GM12892 (cell line): ENCODE measurements at places on chromosomes 1 and 21.

DNA sequence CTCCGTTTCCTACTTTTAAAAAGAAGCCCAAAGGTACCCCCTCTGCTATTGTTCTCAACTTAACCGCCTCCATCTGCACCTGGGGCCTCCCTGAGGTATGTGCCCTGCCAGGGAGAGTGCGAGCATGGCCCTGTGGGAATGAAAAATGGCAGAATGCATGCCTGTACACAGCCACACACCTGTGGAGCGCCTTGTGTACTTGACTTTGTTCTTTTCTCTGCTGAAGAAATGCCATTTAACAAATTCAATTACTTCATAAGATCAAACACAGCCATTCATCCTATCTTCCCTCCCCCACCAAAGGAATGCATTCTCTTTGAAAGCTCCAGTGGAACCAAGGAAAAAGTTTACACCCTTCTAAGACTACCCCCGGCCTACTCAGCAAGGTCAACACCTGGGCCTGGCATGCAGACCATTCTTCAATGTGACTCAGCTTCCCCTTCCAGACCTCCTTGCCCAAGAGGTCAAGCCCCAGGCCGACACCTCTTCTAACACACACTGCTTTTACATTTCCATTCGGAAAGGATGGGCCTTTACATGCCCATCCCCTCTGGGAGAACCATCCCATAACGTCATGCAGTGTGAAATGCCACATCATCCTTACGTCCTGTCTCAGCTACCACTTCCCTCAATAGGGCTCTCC lies 123.7 kb downstream of the SMYD2 start:
- no peak for DNase-seq

- no peak for DNase-seq
Observed at GRCh38 chr1:156160743-156161171, 7.4 kb downstream of the SEMA4A start.

DNA sequence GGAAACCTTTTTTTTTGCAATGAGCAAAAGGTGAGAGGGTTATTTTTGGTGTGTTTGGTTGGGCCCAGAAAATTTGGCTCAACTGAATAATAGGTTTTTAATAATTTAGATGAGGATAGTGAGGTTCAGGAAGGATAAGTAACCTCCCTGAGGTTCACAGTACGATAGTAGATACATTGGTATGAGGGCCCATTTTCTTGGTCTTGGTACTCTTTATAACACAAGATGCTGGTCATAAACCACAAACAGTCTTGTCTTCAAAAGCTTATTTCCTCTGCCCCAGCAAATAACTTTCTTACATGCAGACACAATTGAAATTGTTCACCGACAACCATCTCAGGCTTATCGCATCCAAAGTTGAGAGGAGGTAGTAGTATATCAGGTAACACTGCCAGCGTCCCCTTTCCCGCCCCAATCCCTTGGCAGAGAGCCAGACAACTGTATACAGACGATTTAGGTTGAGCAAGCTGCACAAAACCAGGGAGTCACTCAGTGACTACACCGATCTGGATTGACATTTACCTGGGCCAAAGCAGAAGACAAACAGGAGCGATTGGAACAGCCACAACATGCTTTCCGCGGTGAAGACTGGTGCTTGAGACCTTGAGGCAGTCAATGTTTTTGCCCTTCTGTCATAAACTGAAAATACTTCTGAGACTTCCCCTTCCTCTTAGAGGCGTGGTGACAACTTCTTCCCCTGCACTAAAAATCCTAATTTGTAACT lies at the start of gene SLAMF6:
TSS of gene SLAMF6 (minus strand) at position 634 of the 724 bp plus-strand sequence. CDS start at position 571, 63 bp downstream.
- no peak for DNase-seq

GRCh38 chr21:41166884-41167283 lies 1.1 kb upstream of the BACE2 start:
- DNase-seq: no peak

- no peak for DNase-seq
Observed at GRCh38 chr1:27476237-27476636, 13.7 kb downstream of the WASF2 start.

- no peak for DNase-seq
Observed at GRCh38 chr1:231630558-231631205, 4.1 kb downstream of the DISC1 start.

GRCh38 chr1:35554266-35555211 lies 2.7 kb downstream of the KIAA0319L start:
- DNase-seq: no peak

DNA sequence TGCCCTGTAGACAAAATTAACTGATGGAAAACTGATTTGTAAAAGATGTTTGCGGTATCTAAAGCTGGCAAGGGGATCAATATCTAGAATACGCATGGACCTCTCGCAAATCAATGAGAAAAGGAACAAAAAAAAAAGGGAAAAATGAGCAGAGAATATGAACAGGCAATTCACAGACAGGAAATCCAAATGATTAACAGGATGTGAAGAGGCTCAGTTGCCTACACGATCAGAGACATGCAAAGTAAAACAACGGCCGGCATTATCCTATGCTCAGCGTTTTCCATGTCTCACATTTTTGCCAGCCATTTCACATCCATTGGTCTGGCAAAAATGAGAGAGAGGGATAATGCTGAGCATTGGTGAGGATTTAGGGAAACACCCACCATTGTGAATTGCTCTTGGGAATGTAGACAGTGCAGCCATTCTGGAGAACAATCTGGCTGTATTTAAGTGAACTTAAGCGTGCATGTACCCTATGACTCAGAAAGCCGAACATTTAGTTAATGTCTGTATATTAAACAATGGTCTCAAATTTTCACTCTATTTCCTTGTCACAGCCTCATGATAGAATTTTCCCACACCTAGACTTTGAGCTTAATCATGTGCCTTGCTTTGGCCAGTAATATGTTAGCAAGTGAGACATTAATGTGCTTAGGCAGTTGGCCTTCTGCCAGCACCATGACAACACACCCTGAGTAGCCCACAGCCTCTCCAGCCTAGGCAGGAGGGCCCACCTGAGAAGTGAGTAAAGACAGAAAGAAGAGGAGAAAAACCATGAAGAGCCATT lies 61.0 kb upstream of the NBPF3 start:
- DNase-seq: no peak

GRCh38 chr1:160548183-160548582 lies 25.1 kb upstream of the SLAMF6 start:
- no peak for DNase-seq

DNA sequence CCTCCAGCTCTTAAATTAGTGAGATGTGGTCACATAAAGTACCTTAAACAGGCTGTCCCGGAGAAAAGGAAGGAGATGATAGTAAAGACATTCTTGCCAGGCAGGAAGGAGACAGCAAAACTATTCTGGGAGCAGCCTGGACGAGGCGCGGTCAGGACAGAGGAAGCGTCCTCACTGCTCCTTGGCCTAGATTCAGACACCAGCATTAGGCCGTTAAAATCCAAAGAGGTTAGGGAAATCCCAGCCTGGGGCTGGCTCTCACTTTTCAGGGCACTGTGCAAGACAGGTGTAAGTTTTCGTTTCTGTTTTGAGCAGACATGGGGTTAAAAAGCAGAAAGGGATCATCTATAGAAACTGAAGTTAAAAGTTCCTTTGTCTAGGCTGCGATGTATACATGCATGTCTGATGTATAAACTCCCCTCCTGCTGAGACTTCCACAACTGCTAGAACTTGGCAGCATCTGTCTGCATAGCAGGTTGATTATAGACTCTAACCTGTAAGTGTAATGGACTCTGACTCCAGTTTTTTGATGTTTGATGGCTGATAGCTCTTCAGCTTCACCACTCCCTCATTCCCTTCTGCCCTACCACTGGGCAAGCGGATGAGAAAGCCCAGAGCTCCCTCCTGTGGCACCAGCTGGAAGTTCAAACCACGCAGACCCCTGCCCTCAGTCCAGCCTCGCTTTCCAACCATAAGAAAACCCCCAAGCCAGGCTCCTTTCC lies 21.5 kb downstream of the STPG1 start:
- peak; percentile 51 for DNase-seq

GRCh38 chr1:240462766-240463395 lies 149.1 kb downstream of the GREM2 start:
- DNase-seq: no peak

DNA sequence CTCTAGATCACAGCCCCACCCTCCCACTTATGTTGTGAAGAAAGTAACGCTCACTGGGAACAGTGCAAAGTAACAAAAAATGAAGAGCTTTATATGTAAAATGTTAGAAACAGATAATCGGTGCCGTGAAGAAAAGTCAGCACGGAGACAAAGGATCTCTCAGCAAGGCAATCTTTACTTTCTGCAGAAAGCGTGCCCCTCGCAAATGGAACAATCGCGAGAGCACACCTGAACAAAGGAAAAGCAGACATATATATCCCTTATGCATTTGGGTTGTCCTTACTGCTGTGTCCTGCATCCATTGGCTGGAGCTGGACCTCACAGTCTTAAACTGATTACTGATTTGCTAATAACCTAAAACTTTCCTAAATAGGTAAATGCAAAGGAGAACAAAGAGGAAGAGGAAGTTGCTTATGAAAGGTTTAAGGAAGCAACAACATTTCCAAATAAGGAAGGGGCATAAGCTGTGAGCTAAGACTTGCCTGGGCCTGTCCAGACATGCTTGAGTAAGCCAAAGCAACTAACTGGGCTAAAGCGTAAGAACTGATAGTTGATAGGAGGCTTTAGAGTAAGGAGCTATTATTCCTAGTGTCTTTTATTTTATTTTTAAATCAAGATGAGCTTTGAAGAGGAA lies 89.7 kb downstream of the GTF2B start:
- DNase-seq: no peak

GRCh38 chr1:67431156-67431765 lies 1.1 kb upstream of the SERBP1 start:
- no peak for DNase-seq

DNA sequence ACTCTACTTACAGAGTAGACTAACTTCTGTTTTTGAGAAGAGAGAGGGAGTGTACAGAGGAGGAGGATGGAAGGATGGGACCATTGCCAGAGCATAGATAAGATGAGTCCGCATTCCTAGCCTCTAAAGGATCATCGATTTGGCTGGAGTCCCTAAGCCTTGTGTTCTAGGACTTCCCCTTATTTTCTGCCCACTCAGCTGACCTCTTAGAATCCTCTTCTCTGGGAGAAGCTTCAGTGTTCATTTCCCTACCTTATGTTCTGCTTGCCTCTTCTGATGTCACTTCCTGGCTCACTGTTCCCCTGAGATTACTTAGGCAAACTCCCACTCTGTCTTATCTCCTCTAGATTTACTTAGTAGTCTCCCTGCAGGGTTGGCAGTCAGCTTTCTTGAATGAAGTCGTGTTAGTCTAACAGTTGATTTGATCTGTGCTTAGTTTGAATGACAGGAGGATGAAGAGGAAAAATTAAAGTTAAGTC lies 156.7 kb downstream of the SYT2 start:
- no peak for DNase-seq

GRCh38 chr21:34796518-34797200 lies 127.9 kb downstream of the CLIC6 start:
- no peak for DNase-seq

- no peak for DNase-seq
Observed at GRCh38 chr1:37739222-37739621, 25.7 kb downstream of the EPHA10 start.

DNA sequence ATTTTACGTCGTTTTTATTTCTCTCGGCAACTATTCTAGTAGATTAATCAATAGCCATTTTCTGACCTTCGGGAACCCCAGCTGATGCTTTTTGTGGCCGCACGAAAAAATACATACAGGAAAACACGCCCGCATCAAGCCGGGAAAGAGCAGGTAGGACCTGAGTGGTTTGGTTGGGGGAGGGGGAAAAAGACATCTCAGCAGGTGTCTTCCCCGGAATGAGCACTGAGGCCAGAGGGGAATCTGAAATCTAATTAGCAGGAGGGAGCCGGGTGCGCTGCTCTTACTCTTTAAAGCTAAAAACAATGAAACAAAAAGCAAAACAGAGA lies 618 bp upstream of the FOXD3 start:
- no peak for DNase-seq

DNA sequence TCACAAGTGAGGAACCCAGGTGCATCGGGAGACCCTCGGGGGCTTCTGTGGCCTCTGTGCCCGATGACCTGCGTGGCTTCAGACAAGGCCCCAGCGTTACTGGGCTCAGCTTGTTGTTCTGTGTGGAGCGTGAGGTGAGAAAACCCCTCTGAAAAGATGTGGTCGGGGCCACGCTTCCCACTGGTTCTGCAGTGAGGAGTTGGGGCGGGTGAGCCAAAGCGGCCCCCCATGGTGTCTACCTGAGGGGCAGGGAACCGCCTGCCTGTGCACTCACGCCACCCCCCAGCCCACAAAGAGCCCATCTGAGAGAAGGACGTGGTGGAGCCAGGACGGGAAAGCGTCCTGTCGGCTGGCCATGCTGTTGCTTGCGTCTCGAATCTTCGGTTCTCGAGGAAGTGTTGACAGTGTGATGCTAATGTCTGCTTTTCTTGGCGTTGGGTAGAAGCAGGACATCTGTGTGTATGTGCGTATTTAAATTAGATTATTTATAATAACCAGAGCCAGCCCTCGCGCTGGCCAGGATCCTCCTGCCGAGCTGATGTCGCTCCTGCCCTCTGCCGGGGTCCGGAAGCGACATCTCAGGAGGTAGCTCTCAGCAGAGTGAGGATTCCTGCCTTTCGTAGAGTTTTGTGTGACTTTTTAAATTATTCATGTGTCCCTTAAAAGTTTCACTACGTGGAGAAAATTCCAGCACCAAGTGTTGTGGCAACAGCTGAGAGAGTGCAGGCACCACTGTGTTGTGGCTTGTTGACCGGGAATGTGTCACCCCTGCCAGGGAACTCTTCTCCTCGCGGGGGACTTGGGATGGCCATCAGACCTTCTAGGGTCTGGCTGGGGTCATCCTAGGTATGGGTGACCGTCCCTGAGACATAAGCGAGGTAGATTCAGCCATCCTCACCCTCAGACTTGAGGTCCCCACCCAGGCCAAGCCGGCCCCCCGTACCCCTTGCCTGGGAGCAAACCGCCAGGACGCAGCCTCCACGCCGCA lies 15.3 kb downstream of the TMEM201 start:
- no peak for DNase-seq

GRCh38 chr1:185528084-185528676 lies 206.0 kb upstream of the HMCN1 start:
- no peak for DNase-seq

- no peak for DNase-seq
Observed at GRCh38 chr1:26155370-26156284, 3.3 kb upstream of the FAM110D start.

DNA sequence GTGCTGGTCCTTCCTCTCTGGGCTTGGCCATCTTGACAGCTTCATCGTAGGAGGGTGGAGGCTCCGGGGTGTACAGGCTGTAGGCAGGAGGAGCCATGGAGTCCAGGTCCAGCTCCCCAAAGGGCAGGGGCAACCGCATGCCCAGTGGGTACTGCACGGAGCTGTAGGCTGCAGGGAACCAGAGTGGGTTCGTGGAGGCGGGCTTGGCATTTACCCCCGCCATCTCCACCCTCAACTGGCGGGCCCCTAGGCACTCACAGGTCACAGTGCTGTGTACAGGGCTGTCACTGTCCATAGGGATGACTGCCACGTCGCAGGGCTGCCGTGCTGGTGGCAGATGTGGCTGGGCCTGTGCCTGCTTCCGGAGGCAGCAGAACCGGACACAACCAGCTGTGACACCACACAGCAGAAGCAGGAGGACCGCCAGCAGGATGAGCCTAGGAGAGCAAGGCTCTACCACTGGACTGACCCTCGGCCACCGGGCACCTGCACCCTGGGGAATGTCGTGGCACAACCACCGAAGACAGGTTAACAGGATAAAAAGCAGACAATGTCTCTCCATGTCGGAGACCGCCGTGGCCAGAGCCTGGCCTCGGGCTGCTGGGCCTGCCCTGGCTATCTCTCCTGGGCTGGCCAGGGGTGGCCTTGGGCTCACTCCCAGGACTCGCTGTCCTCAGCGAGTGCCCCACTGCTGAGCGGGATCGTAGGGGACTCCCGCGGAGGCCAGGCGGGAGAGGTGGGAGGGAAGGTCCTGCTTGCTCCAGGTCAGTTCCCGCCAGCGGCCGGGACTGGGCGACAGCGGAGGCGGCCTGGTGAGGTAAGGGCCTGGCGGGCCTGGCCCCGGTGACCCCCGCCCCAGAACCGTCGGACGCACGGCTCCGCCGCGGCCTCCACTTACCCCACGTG lies 831 bp downstream of the TMEM52 start:
- no peak for DNase-seq
